ENCODE measurements at places on chromosomes 5 and 9.

DNA sequence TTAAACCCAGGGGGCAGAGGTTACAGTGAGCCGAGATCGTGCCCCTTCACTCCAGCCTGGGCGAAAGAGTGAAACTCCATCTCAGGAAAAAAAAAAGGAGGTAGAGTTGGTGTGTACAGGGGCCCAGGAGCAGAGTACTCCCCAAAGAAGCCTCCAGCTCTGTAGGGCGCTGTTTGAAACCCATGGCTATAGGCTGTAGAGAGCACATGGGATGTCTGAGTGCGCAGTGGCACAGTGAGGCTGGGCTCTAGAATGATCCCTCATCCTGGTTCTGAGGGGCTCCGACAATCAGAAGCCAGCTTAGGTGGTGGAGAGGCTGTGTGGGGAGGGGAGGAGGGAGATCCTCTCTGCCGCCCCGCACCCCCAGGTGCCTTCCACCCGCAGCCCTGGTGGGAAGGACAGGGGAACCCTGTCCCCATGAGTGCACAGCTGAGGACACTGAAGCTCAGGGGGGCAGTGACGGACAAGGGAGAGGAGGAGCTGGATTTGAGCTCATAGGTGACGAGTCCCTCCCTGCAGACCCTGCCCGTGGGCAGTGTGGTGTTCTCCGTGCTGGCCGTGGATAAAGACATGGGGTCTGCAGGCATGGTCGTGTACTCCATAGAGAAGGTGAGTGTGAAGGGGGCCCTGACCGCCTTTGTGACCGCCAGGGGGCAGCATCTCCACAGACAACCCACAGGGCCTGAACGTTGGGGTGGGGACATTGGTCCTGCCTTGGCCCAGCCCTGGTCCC lies 24.6 kb downstream of the CDHR2 start:
- DNase-seq, result no peak

DNA sequence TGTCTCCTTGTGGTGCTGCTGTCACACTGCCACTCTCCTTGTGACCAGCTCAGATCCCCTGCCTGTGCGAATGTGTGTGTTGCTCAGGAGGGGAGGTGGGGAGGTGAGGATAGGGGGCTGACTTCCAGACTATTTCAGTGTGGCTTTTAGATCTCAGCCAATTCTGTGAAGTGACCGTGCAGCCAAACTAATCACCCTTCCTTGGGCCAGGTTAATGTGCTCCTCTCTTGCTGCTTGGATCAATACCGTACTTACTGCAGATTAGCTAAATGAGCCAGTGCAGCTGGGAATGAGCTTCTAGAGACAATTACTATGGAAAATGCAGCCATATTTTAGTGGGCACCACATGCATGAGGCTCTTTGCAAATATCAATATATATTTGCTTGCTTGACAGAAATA lies 206.0 kb downstream of the MELK start:
- DNase-seq, result no peak

DNA sequence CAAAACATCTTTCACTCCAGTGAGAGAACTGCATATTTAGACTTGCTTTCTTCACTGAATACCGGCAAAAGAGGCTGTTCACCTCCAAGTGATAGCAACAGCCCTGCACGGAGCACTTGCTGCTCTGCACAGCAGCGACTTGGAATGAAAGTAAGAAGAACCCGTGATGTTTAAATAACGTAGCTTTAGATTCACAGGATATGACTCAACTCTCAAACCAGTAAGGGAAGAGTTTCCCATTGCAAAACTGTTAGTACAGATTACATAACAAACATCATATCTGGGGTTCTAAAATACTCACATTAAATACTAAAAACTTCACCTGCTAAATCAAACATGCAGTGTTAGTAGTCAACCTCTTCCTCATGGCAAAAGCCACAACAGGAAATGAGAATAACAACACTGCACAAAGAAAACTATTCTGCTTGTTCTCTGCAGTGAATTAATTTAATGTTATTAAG lies 203.4 kb downstream of the MCTP1 start:
- DNase-seq, result no peak

GRCh38 chr9:96078897-96079490 lies 203.5 kb downstream of the ERCC6L2 start:
- DNase-seq, result no peak

GRCh38 chr5:75072061-75072460 lies 19.7 kb upstream of the GCNT4 start:
- no peak for DNase-seq

All from esophagus squamous epithelium (tissue), 5 donors.